ENCODE measurements at places on chromosomes 1 and 21.

GRCh38 chr1:51512120-51512519 is 6.9 kb downstream of the EPS15 start:
- DNase-seq, result no peak

- no peak for DNase-seq
These were observed 32.2 kb downstream of the QSOX1 start for GRCh38 chr1:180186831-180187230.

- no peak for DNase-seq
These were observed 145.7 kb downstream of the CLIC6 start for GRCh38 chr21:34814529-34814951.

- no peak for DNase-seq
These were observed 86.8 kb downstream of the LRRC8C start for GRCh38 chr1:89719502-89720306.

DNA sequence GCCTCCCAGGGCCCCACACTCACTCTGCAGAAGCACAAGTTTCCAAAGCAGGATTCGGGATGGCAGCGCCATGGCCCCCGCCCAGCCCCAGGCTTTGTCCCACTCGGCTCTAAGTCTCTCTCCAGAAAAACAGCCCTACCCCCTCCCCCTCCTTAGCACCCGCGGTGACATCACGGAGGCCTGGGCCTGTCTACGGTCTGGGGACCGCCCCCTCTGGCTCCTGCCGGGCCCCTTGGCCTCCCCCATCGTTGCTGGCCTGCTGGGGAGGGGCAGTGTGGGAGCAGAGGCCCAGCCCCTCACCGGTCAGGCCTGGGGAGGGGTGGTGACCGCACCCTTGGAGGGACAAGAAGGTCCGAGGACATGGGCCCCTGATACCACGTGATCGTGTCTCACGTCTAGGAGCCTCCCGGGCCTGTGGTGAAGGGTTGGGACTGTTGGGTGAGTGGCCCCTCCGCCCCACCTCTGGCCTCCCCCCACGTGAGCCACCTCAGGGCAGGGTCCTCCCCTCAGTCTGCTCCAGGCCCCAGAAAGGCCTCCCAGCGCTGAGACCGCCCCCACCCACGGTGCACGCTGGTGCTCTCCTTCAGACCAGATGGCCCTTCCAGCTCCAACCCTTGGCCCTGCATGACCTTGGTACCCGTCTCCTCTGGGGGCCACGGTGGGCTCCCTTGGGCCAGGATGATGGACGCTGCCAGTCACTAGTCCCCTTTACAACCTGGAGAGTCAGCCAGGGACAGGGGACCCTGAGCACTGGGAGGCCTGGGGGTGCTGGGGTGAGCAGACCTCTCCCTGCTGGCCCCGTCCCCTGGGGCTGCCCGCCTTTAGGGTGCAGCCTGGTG is at the start of gene MXRA8:
Gene MXRA8, minus strand, starts transcription at position 123 of the 839 bp plus-strand sequence. Its CDS starts 51 bp downstream, at position 72.
- DNase-seq, result no peak

- DNase-seq, result no peak
These were observed 144.4 kb upstream of the ZNF644 start for GRCh38 chr1:91166106-91166712.

DNA sequence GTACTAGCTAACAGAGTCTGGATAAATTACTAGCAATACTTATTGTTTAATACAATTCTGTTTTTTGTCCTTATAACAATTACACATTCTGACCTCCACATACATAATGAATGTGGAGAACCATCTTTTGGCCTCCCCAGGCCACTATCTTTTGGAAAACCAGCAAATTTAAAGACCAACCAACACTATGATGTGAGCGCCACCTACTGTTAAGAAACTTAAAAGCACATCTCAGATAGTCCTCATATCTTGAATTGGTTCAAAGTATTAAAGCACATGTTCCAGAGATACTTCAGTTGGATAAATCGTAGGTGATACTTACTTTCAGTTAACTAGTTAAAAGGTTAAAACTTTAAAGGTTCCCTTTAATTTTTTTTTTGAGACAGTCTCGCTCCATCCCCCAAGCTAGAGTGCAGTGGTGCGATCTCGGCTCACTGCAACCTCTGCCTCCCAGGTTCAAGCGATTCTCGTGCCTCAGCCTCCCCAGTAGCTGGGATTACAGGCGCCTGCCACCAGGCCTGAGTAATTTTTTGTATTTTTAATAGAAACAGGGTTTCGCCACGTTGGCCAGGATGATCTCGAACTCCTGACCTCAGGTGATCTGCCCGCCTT is 29.3 kb upstream of the USP1 start:
- DNase-seq, result no peak

DNA sequence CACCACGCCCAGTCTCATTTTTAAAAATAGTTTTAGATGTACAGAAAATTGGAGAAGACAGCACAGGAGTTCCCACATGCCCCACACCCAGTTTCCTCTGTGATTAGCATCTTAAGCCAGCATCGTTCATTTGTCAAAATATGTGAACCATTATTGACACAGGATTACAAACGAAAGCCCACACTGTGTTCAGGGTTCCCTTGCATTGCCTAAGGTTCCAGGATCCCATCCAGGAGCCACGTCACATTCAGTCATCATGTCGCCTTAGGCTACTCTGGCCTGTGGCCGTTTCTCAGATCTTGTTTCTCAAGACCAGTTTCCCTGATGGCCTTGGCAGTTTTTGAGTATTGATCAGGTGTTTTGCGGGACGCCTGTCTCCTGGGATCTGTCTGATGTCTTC is 34.7 kb upstream of the TNFRSF1B start:
- no peak for DNase-seq

- no peak for DNase-seq
These were observed 70.6 kb upstream of the KIAA1614 start for GRCh38 chr1:180842052-180842451.

DNA sequence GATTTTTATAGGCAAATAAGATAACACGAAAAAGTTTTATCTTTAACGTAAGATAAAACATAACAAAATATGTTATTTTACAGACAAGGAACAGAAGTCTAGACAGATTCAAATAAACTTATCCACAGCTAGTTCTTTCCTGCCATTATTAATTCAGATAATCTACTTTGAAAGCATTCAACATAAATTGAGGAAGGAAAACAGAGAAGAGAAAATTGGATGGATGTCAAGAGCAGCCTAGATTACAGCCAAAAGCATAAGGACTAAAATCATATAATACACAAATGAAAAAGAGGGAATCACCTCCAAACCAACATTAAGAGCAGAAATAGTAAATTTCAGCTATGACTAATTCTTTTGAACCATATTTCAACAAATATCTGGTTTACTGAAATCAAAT is 15.5 kb downstream of the TRIM33 start:
- DNase-seq, result no peak

- DNase-seq, result no peak
These were observed 8.0 kb upstream of the RNPC3 start for GRCh38 chr1:103517380-103518047.

- DNase-seq, result no peak
These were observed 24.6 kb upstream of the GPR137B start for GRCh38 chr1:236117710-236118109.

GRCh38 chr1:27535386-27535785 is 45.4 kb upstream of the WASF2 start:
- DNase-seq, result no peak

GRCh38 chr21:46424039-46424591 is 34.6 kb upstream of the DIP2A start:
- no peak for DNase-seq

DNA sequence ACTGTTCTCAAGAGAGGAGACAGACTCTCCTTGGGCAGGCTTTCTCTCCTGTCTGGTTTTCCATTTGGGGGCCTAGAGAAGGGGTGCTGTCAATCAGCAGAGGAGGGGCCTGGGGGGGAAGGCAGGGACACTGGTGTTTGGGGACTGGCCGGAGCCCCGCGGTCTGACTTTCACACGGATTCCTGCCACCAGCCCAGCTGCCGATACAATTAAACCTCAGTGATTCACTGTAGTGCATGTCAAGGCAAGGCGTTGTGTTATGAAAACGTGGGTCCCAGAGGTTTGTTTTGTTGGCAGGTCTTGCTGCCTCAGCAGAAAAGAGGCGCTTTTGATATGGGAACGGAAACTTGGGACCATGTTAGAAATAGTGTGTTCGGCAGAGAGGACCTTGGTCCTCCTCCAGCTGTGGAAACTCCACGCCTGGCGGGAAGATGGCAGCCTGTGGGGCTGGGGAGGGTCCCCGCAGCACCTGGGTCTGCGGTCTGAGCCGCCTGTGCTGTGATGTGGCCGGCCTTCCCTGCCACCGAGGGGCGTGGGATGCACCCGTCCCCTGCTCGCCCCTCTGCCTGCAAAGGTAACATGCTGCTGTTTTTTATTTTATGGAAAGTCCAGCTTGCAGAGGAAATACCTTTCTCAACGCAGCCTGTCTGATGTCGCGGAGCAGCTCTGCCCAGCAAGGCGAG is 47.6 kb downstream of the SPSB1 start:
- no peak for DNase-seq

- DNase-seq, result no peak
These were observed 2.7 kb downstream of the GIPC2 start for GRCh38 chr1:78048446-78048845.

DNA sequence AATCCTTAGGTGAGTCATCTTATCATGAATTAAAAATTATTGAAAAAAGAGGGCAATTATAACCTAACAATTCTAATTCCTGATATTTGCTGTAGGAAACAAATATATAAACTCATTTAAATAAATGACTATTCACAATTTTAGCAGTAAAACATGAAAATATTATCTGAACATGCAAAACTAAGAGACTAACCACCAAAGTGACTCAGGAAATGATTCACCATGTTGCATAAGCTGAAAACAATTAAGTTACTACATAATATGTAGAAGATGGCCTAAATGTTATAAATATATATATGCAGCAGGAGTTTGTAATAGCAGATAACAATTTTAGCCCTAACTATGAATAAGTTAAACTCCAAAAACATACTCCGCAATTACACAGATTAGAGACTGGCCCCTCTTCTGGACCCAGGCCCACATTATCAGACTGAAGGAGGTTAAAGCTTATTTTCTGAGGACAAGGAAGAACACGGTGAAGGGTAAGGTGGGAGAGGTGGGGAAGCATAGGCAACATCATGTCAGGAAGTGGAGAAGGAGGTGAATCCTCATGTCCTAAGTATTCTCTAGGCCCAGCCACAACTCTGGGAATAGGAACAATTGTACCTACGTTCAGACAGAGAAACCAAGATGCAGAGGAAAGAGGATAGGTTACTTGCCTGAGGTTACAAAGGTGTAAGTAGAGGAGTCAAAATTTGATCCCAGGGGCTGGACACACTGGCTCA is 15.6 kb upstream of the AIM2 start:
- no peak for DNase-seq

- peak; percentile 39 for DNase-seq
These were observed 82.0 kb downstream of the TGFBR3 start for GRCh38 chr1:91803847-91804545.

- no peak for DNase-seq
These were observed 33.8 kb downstream of the GIPC2 start for GRCh38 chr1:78079580-78079979.

DNA sequence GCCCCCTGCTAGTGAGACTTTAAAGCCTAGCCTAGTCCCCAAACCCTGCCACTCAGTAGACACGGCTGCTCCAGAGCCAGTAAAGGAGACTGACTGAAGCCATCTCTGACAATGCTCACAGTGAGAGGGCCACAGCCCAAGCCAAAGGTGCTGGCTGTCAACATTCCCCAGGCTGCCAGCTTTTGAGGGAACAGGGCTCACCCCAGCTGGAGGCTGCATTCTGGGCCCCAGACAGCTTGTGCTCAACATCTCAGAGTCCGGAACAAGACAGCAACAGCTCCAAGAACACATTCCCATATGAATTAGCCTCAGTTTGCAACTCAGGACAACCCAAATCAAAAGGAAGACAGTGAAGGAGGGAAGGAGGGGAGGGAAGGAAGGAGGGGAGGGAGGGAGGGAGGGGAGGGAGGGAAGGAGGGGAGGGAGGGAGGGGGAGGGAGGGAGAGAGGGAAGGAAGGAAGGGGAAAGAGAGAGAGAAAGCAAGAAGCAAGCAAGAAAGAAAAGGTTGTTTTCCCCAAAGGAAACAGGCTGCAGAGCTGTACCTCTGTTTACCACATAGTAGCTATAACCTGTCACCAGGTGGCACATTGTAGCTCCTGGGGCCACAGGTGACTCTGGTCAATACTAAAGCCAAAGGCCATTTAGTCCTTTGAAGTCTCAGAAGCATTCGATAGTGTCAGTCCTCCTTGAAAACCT is 5.4 kb downstream of the ARTN start:
- no peak for DNase-seq

Measured in stimulated activated CD8-positive, alpha-beta memory T cell treated with anti-CD3 and anti-CD28 coated beads, Interleukin-15, amount 100 ng/mL, for 1 hour (primary cell).